ENCODE measurements at places on chromosomes 1 and 21.

DNA sequence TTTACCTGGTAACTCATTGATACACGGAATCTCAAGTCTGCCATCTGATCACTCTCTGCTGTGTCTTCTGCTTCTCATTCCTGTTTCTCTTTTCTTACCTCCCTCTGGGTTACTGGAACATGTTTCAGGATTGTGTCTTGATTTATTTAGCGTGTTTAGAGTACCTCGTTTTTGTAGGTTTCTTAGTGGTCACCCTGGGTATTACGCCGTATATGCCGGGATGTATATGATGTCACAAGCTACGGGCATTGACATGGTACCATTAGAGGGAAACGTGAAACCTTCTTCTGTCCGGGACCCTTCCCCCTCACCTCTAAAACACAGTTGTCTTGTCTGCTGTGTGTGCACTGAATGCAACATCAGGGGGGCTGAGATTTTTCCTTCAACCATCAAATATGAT lies 2.8 kb downstream of the ACTRT2 start:
- DNase-seq = no peak

- DNase-seq = peak; percentile 100
Measured at GRCh38 chr1:24642481-24643362, at the start of gene SRRM1. TSS of gene SRRM1 (plus strand) at chr1:24643302. CDS start at chr1:24643327, 25 bp downstream.

DNA sequence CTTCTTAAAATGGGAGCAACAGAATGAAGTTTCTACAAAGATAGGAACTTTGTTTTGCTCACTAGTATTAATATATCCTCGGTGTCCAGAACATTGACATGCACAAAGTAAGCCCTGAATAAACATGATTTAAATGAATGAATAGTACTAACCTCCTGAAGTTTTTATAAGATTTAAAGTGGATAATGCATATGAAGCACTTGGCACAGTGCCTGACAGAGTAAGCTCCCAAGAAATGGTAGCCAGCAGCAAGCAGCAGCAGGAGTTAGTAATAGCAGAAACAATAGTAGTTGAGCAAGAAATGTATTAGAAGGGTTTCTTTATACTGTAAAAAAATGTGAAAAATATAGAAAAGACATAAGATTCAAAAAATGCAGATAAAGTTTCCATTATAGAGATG lies 258.1 kb upstream of the C1orf87 start:
- DNase-seq = no peak

GRCh38 chr1:86151427-86151826 lies 5.1 kb downstream of the COL24A1 start:
- DNase-seq = peak; percentile 22

DNA sequence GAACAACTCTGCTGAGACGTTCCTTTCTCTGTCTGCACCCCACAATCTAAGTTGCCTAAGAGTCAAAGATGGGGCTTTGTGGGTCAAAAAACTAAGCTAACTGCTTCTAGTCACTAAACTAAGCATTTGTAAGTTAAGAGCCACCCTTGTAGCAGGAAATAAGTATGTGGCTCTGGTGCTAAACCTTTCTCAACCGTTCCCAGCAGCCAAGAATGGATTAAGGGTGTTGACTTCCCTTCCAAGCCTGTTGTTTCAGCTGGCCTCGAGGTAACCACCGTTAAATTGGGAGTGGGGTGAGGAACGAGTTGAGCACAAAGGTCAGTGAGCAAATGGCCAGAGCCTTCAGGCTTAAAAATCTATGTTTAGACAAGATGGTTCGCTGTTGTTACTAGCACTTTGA lies 169.1 kb downstream of the TRIM33 start:
- no peak for DNase-seq

DNA sequence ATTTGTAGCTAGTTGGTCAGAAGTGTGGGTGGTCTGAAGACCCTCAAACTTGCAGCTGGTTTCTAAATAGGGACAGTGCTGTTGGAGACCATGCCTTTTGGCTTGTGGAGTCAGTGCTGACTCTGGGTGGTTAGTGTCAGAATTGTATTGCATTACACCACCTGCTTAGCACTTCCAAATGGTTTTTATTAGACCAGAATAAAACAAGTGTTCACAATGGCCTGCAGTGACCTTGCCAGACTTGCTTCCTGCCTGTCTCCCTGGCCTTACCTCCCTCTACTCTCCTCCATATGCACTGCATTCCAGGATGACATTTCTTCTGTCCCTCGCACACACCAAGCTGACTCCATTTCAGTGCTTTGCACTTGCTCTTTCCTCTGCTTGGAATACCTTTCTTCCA lies 72.7 kb upstream of the CNIH3 start:
- no peak for DNase-seq

DNA sequence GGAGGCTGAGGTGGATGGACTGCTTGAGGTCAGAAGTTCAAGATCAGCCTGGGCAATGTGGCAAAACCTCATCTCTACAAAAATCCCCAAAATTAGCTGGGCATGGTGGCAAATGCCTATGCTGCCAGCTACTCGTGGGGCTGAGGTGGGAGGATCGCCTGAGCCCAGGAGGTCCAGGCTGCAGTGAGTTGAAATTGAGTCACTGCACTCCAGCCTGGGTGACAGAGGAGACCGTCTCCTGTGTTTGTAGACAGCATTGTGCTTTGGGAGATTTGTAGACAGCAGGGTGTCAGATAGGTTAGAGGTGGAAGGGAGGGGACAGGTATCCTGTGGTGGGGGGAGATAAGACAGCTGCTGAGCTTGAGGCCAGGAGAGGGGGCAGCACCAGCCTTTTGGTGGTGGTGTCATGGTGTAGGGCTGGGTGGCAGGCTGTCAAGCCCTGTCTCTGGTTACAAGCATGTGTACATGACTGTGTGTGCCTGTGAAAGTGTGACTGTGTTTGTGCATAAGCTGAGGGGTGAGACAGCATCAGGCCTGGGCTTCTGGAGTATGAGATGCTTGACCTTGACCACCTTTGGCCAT lies 15.2 kb downstream of the PPFIA4 start:
- DNase-seq = no peak

GRCh38 chr1:12052997-12053686 lies 10.0 kb upstream of the TNFRSF8 start:
- DNase-seq = no peak

GRCh38 chr21:37119421-37120218 lies 46.6 kb downstream of the TTC3 start:
- DNase-seq = no peak

DNA sequence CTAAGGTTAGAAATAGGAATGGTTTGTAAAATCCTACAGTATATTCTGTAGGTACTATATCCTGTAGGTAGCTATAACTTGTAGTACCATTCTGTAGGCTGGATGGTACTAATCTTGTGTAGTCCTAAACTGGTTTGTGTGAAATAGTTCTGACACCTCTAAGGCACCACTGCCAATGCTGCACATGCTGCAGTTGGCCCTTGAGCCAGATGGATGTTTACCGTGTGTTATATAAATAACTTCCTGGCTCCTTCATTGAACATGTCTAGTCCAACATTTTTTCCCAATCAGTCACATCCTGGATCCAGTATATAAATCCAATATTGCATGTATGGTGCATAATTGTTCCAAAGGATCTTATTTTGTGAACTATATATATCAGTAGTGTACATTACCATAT lies 89.5 kb upstream of the GNG4 start:
- no peak for DNase-seq

DNA sequence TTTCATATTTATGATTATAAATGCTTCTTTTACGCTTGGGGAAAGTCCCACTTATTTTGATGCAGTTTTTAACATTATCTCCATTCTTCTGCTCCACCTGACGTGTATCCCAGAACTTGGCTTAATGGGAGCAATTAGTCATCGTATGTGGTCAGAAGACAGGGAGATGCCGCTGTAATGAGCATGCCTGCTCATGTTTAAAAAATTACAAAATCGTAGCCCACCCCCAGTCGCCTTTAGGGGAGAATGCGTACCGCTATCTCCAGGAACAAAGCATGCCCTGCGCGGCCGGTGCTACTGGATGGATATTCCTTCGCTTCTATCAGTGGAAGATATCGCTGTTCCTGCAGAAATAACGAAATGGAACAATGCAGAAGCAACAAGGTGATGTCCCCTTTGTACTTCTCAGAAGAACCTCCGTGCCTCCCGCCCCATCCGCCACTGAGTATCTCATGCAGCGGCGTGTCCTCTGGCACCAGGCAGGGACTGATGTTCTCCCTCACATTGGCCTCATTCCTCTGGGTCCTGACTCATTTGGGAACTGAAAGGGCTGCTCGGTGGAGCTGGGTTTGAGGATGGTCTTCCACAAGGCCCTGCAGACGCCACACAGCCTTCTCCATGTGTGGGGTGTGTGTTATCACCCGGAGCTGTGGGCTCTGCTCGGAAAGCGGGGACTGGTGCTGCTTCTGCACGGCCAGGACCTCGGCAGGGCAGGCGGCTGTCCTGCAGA lies 116.3 kb upstream of the COL6A1 start:
- no peak for DNase-seq

DNA sequence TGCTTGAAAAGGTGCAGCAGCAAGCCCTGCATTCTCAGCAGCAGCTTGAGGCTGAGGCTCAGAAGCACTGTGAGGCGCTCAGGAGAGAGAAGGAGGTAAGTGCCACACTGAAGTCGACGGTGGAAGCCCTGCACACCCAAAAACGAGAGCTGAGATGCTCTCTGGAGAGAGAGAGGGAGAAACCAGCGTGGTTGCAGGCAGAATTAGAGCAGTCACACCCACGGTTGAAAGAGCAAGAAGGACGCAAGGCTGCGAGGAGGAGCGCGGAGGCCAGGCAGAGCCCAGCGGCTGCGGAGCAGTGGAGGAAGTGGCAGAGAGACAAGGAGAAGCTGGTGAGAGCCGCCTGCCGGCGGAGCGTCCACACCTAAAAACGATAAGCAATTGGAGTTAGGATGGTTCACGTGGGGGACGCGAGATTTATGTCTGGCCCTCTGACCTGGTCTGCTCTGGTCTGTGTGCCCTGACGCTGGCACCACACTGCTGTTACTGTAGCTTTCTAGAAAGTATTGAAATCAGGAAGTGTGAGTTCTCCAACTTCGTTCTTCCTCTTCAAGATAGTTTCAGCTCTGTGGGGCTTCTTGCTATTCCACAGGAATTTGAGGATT lies 26.7 kb upstream of the DIP2A start:
- peak; percentile 85 for DNase-seq

GRCh38 chr1:66399888-66400529 lies 133.9 kb upstream of the SGIP1 start:
- DNase-seq = no peak

DNA sequence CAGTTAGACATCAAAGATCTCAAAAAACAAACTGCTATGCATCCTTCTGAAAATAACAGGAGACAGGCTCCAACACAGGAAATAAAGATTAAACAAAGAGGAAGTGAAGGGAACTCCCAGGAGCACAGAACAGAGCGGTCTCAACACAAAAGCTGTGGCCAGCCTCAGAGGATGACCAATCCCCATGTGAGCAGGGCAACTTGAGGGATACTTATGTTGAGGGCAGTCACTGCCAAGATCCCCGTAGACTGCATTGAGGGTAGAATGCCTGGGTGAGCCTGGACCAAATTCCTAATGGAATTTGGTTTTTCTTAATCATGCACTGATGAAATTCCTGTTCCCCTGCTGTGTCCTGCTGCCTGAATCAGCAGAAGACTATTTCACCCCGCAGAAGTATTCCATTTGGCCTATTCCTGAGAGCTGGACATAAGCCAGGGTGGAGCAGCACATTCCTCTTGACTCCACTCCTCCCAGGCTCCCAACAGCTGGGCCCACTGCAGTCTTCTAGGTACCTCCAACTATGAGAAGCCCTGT lies 49.0 kb downstream of the JAK1 start:
- peak; percentile 93 for DNase-seq

DNA sequence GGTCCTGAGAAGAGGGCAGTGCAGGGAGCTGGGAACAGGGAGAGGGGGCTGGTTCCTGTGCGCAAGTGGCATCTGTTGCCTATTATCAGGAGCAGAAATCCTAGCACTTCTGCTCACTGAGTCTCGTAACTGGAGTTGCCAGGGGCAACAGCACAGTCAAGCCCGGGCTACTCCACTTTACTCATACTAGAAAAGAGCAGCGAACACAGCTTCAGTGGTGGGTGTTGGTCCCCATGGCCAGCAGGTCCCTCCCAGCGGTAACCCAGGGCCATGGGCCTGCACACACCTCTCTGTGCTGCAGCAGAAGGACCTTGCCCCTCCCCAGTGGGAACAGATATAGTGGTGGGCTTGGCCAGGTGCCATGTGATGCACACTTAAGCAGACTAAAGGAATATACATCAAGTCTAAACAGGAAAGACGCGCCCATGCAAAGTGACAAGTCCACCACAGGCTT lies 8.5 kb downstream of the PYCR2 start:
- DNase-seq = no peak

DNA sequence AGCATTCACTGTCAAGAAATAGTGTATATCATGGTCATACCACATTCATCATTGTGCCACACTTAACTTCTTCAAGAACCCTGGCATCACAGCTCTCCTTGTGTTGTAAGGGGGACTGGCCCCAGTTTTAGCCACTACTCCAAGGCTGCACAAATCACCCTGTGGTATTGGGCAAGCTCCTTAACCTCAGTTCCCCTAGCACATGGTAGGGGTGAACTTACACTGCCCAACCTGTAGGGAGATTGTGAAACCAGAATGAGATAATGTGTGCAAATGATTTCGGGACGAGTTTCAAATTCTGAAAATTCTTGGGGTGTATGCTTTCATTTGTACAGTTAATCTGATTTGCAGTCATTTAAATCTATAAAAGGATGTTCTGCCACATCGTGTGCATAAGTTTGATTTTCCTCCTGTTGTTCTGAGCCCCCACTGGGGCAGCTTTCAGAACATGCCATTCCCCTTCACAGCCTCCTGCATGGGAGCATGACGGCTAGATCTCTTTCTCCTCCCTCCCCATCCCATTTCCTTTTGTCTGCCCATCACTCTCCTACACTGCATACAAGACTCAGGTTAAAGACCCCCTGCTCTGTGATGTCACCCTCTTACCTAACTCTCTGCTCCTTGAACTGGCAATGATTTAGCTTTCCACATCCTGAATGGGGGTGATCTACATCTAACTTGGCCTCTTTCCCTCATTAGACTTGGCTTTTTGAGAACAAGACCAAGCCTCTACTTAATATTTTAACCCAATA lies 290.3 kb downstream of the CHRM3 start:
- peak; percentile 3 for DNase-seq

DNA sequence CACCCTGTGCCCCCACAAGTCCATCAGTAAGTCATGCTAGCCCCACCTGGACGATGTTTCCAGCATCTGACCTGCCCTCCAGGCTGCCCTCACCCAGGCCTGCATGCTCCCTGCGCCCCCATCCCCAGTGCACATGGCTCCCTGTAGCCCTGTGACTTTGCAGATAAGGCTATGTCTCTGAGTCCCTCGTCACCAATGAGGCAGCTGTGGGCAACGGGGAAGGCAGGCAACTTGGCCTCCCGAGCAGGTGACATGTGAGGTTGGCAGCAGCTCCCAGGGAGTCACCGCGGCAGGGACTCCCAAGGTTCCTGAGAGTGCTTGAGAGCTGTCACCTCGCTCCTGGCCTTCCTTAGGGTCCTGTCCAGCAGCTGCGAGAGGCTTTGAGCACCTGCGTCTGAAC lies 32.4 kb upstream of the AGPAT3 start:
- DNase-seq = no peak

DNA sequence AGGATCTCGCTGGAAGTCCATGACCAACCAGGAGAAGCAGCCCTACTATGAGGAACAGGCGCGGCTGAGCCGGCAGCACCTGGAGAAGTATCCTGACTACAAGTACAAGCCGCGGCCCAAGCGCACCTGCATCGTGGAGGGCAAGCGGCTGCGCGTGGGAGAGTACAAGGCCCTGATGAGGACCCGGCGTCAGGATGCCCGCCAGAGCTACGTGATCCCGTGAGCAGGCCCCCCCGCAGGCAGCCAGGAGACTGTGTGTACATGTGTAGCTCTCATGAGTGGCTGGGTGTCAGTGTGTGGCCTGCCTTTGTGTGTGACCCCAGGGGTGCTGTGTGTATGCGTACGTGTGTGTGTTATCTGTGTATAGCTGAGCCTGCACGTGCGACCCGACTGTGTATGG lies 27.2 kb downstream of the ETNK2 start:
- DNase-seq = no peak

GRCh38 chr1:229114850-229115365 lies 156.0 kb upstream of the RAB4A start:
- no peak for DNase-seq
